ENCODE measurements at places on chromosomes 6 and 20.

DNA sequence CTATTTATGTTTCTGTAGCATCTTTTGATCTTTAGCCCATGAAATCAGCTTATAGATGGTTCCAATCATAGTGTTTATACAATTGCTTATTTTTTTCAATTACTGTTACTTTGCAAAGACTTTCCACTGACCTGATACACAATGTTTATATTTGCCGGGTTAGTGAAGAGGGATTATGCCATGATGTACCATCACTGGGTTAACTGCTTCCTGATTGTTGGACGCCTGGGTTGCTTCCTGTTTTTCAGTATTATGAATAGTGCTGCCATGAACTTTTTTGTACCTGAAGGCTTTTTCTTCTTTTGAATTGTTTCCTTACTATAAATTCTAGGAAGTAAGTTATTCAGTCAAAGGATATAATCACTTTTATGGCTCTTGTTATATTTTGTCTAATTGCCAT lies 6.9 kb downstream of the MANBAL start:
- no peak for DNase-seq

DNA sequence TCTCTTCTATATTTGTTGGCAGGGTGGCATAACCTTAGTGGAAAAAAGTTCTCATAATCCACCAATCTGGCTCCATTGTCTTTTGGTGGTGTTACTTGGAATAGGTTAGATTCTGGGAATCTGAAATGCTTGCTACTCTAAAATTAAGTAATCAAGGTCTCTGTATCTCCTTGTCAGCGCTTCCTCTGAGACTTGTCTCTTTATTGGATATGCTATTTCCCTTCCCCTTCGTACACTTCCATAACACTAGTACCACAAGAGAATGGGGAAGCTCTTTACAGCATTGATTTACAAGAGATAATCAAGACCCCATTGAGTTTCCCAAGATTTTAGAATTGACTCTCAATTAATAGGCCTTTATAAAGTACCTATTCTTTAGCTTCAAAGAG lies 280.2 kb downstream of the ADGB start:
- no peak for DNase-seq

DNA sequence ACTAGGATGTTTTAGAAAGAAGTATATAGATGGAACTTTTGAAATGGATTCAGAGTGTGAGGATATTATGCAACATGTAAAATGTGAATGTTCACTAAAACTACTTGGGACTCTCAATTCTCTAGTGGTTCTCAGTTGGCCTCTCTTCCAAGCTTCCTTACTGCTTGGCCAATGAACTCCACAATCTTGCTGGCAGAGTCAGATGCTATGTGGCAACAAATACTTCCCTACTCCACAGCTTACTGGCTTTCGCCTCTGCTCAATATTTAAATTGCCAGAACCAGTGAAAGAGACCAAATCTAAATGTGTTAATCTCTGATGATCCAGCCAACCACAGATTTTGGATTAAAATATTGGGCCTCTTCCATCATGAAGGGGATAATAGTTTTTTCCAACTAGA lies 138.4 kb downstream of the HTR1B start:
- no peak for DNase-seq

DNA sequence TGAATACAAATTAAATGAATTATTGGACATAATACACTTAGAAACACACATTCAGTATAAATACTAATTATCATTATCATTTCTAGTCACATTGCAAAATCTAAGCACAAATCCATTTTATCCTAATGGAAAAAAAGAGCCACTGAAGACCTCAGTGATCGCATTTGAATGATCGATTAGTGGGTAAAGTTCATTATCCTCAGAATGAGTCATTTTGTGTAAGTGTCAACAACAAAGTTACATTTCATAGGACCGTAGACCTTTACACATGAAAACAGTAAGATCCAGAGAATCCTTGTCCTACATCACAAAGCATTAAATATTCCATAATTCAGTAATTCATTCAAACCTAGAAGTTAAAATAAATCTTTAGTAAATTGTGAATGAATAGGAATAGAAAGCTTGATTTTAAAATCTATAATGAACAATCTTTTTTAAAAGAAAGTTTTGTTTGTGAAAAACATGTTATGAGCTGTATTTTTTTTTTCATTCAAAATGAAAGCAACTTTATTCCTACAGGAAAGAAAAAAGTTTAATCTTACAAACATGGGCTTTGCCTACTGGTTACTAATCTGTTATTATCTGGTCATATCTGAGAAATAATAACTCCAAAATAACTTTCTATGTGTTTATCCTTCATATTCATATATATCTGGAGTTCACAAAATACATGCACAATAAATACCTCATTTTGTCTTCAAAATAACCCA lies 33.7 kb downstream of the ROS1 start:
- no peak for DNase-seq

GRCh38 chr6:100514660-100515059 lies 49.9 kb upstream of the SIM1 start:
- DNase-seq = no peak

DNA sequence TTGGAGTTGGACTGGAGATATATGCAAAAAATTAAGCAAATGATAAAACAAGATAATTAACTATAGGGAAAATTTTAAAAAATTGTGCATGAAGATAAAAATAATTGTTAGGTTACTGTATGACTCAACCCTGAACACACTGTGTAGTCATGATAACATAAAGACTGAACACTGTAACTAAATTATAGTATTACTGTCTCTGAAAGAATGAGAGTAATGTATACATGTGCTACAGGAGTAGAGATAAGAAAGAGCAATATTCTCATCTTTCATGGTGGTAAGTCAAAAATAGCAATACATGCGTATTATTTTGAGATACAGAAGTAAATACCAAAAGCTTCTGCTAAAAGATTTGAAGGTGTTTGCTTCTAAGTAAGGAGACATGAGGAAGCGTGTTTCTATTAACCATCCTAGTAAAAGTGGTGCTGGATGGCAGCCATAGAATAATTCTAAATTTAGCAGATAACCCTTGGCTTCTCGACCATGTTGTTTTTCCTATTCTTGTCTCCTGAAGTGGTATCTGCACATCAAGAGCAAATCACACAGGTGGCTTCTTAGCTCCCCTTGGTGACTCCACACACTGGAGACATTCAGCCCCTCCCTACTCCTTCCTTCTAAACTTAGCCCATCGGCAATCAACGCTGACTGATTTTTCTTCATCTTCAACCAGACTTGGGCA lies 390.6 kb upstream of the PLCB4 start:
- DNase-seq = no peak

GRCh38 chr20:51366155-51366886 lies 176.2 kb downstream of the NFATC2 start:
- DNase-seq = no peak

DNA sequence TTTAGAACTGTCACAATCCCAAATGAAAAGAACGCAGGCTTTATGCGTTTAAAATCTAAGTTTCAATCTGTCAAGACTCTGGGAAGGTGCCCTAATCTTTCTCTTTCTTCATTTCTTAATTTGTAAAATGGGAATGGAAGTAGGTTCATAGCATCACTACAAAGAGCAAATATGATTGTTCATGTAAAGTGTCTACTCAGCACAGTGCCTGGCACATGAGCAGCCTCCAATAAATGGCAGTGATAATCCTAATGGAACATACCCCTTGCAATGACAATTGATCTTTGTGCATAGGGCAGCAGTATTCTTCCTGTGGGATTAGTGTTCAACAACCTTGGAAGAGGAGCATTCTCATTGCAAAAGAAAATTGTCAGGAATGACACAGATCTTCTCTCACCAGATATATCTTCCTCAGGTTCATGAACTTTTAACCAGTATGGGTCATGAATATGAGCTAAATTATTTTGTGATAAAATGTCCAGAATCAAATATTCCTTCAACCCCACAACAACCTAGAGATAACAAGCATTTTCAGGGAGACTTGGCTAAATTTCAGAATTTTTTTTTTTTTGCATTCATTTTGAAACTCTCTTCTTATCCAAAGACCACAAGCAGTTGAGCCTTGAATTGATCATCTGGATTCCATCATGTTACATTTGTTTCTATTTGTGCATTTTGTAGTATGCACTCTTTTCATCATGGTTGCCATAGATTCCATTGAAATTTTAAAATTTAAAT lies 149.1 kb downstream of the TBX18 start:
- DNase-seq = no peak

- DNase-seq = no peak
Measured at GRCh38 chr6:89058627-89059026, 21.9 kb upstream of the PNRC1 start.

DNA sequence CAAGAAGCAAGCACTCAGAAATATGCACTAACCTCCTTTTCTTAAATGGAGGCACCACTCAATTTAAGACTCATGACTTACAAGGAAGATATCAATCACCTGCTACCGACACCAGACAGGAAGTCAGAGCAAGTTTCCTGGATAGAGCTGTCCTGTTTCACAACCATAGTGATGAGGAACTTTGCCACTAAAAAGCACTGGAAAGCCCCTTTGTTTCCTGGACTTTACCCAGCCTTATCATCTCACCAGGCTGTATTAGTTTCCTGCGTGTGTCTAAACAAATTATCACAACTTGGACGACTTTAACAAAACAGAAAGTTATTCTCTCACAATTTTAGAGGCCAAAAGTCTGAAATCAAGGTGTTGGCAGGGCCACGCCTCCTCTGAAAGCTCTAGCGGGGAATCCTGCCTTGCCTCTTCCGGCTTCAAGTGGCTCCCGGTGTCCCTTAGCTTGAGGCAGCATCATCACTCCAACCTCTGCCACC lies 253.8 kb upstream of the STXBP5 start:
- no peak for DNase-seq

GRCh38 chr6:113402544-113402943 lies 454.6 kb upstream of the MARCKS start:
- DNase-seq = no peak

- DNase-seq = no peak
Measured at GRCh38 chr6:128311944-128312570, 208.3 kb downstream of the PTPRK start.

GRCh38 chr20:45647441-45648050 lies 16.5 kb upstream of the WFDC9 start:
- DNase-seq = no peak

GRCh38 chr20:63931735-63932134 lies 24.5 kb downstream of the UCKL1 start:
- DNase-seq = no peak

DNA sequence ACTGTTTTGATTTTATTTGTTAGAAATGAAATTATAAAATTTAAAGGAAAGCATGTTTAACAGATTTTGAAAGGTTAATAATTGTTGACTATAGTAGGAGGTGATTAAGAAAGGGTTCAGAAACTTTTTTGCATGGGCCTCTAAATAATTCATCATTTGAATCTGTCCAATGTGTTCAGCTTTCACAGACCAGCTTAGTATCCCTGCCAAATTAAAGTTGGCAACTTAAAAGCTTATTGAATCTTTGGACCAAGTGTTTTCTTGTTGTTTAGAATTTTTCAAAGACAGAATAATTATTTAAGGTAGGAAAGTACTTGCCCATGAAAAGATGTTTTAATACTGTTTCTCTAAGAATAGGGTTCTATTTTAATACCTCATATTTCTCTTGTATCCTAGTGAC lies 466.0 kb downstream of the GJA1 start:
- DNase-seq = no peak

DNA sequence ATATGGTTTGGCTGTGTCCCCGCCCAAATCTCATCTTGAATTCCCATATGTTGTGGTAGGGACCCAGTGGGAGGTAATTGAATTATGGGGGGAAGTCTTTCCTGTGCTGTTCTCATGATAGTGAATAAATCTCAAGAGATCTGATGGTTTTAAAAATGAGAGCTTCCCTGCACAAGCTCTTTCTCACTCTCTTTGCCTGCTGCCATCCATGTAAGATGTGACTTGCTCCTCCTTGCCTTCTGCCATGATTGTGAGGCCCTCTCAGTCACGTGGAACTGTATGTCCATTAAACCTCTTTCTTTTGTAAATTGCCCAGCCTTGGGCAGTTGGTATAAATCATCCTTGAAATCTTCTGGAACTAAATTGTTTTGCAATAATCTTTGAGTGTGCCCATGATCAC lies 31.9 kb upstream of the TBX18 start:
- no peak for DNase-seq

DNA sequence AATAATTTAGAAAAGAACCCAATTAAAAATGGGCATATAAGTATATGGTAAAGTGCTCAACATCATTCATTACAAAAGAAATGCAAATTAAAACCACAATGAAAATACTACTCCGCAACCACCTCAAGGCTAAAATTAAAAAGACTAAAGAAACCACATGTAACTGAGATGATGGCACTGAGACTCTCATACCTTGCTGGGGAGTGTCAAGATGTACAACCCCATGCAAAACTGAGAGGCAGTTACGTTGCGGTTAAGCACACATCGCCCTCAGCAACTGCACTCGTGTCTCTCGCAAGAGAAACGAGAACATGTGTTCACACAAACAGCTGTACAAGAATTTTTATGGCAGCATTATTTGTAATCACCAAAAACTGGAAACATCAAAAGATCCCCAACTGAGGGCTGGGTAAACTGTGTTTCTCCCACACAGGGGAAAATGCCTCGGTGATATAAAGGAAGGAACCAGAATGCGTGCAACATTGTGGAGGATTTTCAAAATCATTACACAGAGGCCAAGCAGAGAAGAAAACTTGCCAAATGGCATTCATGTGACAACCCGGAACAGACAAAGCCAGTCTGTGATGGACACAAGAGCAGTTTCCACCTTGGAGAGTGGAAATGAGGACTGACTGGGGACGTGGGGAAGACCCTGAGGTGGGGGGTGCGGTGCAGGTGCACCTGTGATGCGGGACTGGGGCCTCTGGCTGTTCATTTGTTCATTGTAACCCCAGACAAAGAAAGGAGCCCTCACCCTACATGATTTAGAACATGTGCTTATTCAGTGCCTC lies 144.9 kb downstream of the WDR27 start:
- no peak for DNase-seq

GRCh38 chr20:21203088-21203656 lies 77.3 kb downstream of the KIZ start:
- DNase-seq = no peak

DNA sequence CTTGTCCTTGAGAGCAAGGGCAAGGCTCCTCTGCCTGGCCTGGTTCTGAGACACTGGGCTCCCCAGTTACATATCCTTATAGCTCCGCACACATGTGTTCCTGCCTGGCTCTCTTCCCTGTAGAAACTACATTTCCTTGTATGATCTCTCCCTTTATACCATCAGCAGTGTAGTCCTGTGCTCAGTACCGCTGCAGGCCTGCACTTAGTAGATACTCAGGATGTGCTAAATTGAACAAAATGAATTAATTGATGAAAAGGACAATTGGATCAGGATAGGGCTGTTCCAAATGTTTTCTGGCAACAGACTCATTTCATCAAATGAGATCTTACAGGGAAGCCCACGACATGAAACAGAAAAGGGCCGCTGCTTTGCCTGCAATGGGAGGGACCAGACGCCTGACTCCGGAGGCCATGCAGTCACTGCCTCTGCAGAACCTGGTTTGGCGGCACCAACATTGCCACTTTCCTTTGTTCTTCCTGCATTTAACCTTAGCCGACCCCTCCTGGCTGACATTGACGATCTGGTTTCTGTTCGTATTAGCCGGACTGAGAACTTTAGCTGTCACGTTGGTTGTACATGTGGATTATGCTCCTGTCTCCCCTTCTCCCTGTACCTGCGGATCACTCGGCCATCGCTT lies 53.3 kb downstream of the CHMP4B start:
- no peak for DNase-seq
